ENCODE measurements at places on chromosomes 5 and 9.

GRCh38 chr9:127417131-127418036 lies 6.8 kb upstream of the ZNF79 start:
- DNase-seq, result no peak

- no peak for DNase-seq
These were observed 1523.9 kb downstream of the MAT2B start for GRCh38 chr5:165029099-165029870.

- DNase-seq, result no peak
These were observed 25.9 kb upstream of the BOD1 start for GRCh38 chr5:173642191-173642816.

DNA sequence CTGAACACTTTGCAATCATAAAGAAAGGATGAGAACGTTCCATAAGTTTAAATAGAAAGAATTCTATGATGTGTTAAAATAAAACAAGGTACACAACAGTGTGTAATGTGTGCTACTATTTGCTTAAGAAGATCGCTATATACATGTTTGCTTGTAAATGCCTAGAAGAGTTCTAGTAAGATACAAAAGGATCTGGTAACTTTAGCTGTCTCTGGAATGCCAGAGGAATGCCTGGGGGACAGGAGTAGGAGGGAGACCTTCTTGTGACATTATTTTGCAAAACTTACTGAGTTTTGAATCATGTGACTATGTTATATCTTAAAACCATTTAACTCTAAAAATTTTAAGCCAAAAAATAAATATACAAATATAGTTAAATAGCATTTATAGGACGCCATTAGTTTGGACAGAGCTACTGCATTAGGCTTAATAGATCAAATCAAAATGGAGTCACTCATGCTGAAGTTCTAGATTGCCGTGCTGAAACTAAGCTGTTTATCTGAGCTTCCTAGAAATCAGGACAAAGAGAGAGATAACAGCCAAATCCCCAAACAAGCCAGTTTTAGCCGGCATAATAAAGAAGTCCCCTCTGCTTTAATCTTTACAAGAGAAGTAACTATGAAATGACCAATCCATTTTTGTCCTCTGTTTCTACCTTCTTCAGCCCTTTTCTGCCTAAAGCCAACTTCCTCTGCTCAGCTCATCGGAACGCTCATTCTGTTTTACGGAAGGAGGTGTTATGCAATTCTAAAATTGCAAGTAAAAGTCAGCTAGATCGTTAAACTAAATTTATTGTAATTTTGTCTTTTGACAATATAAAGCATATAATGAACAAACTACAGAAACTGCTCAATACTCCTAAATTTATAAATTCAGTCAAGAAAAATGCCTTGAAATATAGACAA lies 44.8 kb downstream of the LIX1 start:
- DNase-seq, result no peak

DNA sequence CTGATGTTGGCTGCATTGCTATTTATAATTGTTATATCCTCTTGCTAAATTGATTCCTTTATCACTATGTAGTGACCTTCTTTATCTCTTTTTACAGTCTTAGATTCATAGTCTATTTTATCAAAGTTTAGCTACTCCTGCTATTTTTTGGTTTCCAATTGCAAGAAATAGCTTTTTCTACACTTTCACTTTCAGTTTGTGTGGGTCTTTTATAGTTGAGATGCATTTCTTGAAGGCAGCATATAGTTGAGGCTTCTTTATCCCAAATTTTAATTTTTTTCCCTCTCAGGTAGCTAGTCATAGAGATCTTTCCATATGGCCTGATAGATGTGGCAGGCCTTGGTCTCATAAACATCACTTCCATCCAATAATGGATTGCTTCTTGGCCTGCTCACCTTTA lies 228.5 kb downstream of the COMMD10 start:
- no peak for DNase-seq

DNA sequence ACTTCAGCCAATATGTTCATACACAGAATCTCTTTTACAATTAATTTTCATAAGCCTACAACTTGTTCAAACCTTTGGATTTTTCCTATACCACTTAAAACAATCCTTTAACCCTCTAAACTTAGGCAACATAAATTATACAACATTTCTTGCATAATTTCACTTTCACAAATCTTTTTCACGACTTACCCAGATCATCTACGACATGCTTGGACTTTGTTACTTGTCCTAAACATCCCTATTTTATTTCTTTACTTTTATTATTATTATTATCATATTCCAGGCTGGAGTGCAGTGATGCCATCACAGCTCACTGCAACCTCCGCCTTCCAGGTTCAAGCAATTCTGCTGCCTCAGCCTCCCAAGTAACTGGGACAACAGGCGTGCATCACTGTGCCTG lies 68.0 kb downstream of the CACNA1B start:
- no peak for DNase-seq

DNA sequence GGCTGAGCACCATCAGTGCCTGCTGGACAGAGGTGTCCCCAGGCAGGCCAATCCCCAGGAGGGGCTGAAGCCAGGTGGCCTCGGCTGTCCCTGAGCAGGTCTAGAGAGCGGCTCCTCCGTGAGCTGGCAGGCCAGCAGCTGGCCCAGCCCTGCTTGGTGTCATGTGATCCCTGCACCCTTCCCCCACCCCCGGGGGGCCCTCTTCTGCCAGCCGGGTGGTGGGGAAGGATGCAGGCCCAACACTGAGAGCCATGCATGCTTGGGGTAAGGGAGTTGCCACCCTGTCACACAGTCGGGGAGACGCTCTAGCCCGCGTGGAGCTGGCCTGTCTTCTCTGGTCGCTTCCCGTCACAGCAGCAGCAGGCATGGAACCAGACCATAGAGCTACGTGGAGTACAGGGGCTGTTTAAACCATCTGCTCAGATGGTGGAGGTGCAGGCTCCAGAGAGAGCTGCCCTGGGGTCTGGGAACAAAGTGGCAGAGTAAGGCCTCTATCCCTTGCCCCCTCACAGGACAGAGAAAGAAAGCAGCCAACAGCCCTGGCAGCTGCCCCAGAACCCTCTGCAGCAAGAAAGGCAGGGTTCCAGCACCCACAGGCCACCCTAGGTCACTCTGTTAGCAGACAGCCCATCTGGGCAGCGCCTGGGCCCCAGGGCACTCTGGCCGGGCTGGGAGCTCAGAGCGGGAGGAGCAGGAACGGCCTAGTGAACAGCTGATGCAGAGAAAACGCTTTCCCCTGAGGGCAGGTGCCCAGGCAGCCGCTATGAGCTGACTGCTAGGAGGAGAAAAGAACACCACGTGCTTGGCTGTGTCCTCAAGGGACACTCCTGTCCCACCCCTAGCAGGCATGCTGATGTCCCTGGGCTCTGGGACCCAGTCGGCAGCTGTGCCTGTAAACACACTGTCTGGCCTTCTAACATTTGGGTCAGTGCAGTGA lies 6.8 kb downstream of the RALGDS start:
- DNase-seq, result no peak

DNA sequence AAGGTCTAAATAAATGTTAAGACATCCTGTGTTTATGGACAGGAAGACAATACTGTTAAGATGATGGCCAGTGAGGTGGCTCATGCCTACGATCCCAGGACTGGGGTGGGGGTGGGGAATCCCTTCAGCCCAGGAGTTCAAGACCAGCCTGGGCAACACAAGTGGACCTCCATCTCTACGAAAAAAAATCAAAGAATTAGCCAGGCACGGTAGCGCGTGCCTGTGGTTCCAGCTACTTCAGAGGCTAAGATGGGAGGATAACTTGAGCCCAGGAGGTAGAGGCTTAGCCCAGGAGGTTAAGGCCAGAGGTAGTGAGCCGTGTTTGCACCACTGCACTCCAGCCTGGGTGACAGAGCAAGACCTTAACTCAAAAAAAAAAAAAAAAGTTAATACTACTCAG lies 5.3 kb downstream of the ROR2 start:
- no peak for DNase-seq

- no peak for DNase-seq
These were observed 286.8 kb upstream of the PANK3 start for GRCh38 chr5:168865968-168866367.

DNA sequence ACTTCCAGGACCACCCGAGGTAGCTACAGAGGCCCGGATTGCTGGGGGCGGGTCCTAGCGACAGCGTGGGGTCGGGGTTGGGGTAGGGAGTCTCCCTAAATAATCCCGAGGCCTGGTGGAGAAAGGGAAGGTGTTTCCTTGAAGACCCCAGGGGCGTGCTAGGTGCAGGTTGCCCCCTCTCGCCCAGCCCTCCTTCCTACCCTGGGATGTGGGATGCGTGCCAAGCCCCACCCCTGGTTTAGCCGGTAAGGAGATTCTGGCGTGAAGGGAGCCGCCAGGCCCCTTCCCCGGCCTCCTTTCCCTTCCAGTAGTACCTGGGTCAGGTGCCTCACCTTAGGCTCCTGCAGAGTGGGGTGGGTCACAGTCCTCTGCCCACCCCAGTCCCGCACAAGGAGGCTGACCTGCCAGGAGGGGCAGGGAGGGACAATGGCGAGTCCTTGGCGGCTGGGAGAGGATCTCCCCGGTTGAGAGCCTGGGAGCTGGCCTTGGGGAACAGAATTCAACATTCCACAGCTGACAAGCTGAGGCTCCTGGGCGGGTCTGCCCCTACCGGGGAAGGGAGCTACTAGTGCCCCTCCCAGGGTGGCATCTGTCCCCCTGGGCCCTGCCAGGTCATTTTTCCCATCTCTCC lies 674 bp downstream of the TSPAN17 start:
- no peak for DNase-seq

DNA sequence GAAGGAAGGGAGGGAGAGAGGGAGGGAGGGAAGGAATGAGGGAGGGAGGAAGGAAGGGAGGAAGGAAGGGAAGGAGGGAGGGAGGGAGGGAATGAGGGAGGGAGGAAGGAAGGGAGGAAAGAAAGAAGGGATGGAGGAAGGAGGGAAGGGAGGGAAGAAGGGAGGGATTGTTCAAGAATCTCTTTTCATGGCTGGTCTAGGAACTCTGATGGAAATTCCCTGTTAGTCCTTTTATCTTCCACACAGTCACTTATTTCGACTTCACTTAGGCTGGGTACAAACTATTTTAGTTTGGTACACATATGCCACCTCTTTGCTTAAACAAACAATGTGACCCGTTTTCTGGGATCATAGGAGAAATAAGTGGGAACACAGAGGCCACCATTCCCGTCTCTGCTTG lies 435.6 kb upstream of the WWC1 start:
- DNase-seq, result no peak

DNA sequence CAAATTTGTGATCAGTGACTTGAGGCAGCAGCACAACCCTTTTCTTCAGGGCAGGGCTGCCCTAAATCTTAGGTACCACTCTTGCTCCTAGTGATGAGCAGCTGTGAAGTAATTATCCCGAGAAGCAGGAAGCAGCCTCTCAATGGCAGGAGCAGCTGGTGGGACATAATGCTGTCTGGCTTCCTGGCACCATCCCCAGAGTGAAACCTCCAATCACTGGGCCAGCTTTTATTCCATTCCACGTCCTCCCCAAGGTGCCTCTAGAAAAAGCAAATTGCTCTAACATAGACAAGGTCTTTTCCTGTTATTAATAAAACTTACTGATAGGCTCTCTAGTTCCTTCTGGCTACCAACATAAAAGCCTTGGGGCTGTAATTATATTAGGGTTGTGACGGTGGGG lies 154.0 kb downstream of the FRMD3 start:
- DNase-seq, result no peak

GRCh38 chr5:157778121-157778805 lies 34.8 kb downstream of the LSM11 start:
- peak; percentile 48 for DNase-seq

- no peak for DNase-seq
These were observed 25.1 kb upstream of the UBE2QL1 start for GRCh38 chr5:6423327-6424109.

DNA sequence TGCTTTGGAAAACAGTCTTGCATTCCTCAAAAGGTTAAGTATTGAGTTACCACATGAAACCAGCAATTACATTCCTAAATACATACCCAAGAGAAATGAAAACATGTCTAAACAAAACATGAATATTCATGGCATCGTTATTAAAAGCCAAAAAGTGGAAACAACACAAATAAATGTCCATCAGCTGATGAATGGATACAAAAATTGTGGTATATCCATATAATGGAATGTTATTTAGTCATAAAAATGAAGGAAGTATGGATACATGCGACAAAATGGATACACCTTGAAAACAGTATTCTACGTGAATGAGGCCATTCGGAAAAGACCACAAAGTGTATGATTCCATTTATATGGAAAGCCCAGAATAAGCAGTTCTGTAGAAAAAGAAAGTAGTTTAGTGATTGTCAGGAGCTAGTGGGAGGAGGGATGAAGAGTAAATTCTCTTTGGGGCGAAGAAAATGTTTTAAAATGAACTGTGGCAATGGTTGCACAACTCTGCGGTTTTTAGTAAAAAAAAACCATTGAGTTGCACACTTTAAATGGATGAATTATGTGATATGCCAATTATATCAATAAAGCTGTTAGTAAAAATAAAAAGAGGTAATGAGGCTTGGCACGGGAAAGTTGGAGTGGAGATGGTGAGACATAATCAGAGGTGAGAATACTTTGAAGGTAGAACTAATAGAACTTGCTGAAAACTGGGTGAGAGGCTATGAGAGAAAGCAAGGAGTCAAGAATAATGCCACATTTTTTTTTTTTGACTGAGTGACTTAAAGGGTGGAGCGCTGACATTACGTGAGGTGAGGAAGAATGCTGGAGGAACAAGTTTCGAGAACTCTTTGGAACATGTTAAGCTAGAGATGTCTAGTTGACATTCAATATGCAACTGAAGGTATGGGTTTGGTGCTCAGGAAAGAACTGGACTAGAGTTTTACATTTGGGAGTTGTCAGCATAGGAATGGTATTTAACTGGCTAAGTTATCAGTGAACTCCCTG lies 194.9 kb upstream of the ZNF608 start:
- no peak for DNase-seq

DNA sequence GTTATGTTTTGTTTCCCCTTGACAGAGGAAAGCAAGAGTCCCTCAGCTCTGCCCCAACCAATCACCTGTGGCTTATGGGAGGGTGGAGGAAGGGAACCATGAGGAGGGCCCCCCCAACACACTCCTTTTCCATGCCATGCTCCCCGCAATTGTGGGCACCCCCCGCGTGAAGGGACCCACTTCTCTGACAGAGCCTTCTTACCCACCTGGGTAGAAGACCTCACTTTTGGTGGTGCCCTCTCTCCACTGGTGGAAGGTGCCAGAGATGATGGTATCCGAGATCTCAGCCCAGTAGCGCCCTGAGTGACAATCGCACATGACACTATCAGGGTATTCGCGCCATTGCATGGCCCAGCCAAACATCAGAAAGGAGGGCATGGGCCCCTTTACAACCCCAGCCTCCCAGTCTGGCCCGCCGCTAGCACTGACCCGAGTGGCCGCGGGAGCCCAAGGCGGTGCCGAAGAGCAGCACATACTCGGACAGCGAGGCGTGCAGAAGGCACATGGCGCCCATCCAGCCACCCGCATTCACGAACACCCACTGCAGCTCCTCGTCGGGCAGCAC lies 714 bp downstream of the SIGMAR1 start:
- DNase-seq, result no peak

- no peak for DNase-seq
These were observed 977 bp upstream of the DPP7 start for GRCh38 chr9:137115394-137116026.

Data from fibroblast of skin of left biceps (primary cell).